ENCODE measurements at places on chromosomes 1 and 21.
A peak's percentile ranks its signal among the peaks of the same experiment; 100 is the strongest.

DNA sequence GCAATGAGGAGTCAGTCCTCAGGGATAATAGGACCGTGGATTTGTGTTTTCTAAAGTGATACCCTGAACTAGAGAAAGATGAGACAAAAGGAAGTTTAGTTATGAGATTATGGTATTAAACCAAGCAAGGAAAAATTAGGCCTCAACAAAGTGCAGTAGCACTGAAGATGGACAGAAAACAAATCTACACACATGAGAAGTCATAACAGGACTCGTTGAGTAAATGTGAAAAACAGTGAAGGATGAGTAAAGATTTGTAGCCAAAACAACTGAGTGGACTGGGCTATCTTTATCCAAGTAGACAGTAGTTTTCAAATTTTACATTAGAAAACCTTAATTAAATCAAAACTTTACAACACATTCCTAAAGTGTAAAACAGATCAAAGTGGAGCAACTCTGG lies 15.0 kb downstream of the EPRS1 start:
- DNase-seq = no peak

GRCh38 chr1:55631509-55631908 lies 416.3 kb upstream of the USP24 start:
- no peak for DNase-seq

GRCh38 chr1:228337031-228337564 lies 69.5 kb downstream of the TRIM11 start:
- no peak for DNase-seq

DNA sequence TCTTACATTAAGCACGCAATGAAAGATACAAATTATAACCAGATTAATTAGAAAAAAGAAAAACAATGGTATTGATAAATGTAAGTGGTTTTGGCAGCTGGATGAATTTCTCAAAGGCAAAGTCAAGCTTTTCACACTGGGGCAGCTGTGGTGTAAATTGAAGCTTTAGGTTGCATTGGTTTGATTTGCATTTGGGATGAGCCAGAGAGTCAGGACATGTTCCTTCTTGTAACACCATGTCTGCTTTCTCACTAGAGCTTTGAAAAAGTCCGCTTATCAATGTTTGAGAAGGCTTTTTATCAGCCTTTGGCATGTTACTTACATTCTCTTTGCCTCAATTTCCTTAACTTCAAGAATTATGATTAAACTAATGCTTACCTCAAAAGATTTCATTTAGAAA lies 173.9 kb downstream of the GPATCH2 start:
- DNase-seq = no peak

DNA sequence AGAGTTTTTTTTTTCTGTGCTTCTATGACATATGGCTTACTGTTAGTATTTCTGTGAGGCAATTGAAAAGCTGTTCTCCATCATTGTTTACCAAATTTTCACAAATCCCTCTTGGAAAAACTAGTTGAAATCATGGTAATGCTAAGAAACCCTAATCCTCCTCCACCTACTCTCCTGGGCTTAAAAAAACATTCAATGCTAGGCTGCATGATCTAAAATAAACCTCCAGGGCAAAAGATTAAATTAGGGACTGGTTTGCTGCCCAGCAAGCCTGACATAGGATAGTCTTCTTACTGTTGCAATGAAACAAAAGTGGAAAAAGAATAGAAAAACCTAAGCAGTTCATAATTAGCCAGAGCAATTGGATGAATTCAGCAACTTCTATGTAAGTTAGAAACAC lies 16.1 kb downstream of the C1orf52 start:
- no peak for DNase-seq

DNA sequence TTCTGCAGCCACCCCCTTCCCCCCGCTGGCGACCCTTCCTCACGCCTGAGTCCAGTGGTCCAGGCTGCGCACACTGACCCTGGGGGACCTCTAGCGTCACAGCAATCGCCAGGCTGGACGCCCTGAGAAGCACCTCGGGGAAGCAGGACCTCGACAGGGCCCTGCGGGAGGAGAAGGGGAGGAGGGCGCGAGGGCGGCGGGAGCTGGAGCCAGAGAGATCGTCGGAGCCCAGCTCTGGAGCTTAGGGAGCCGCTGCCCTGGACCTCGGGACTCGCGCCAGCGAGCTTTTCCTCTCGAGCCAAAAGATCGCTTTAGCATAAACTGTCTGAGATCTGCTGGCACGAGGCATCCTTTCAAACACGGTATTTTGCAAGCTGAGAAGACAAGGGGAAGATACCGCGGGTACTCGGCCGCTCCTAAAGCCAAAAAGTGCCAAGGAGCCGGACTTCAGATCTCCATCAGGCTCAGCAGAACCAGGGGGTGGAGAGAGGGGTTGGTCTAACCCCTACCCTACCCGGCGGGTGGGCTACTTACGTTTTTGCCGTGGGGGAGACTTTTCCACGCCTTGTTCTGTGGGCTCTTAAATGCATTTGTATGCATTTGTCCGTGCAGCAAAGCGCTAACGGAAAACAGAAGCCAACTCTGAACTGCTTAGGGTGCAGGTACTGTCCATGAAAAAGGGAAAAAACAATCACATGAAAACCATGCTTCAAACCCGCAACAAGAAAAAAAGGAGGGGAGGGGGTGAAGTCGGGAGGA lies 586 bp downstream of the COL24A1 start:
- no peak for DNase-seq

DNA sequence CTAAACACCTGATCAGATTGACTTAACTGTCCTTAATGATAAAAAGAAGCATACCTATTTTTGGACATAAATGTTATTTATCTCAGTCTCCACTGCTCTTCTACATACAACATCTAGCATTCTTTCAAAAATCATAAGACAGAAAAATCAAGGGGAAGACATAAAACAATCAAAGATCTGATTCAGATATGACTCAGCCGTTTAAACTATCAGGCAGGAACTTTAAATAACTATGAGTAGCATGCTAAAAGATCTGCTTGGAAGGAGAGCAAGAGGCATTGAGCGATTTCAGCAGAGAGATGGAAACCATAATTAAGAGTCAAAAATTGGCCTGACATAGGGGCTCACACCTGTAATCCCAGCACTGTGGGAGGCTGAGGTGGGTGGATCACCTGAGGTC lies 27.2 kb upstream of the SLC22A15 start:
- DNase-seq = peak; percentile 29

Data from HS-5 (cell line).